ENCODE measurements at places on chromosomes 3 and 15.

DNA sequence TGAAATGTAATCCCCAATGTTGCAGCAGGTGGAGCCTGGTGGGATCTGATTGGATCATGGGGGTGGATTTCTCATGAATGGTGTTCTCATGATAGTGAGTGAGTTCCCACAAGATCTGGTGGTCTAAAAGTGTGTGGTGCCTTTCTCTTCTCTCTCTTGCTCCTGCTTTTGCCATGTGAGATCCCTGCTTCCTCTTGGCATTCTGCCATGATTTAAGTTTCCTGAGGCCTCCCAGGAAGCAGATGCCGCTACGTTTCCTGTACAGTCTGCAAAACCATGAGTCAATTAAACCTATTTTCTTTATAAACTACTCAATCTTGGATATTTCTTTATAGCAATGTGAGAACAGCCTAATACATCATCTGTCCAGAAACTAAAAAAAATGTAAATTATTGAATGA is 298.3 kb downstream of the MEX3B start:
- no peak for DNase-seq

DNA sequence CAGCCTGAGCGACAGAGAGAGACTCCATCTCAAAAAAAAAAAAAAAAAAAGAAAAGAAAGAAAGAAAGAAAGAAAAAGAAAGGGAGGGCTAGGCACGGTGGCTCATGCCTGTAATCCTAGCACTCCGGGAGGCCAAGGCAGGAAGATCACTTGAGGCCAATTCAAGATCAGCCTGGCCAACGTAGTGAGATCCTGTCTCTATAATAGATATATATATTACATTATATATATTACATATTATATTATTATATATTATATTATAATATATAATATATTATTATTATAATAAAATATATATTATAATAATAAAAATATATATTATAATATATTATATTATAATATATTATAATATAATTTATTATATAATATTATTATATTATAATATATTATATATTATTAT is 48.9 kb downstream of the PTPN9 start:
- no peak for DNase-seq

- no peak for DNase-seq
Observed at GRCh38 chr15:76996526-76997401, 1.8 kb downstream of the PSTPIP1 start.

DNA sequence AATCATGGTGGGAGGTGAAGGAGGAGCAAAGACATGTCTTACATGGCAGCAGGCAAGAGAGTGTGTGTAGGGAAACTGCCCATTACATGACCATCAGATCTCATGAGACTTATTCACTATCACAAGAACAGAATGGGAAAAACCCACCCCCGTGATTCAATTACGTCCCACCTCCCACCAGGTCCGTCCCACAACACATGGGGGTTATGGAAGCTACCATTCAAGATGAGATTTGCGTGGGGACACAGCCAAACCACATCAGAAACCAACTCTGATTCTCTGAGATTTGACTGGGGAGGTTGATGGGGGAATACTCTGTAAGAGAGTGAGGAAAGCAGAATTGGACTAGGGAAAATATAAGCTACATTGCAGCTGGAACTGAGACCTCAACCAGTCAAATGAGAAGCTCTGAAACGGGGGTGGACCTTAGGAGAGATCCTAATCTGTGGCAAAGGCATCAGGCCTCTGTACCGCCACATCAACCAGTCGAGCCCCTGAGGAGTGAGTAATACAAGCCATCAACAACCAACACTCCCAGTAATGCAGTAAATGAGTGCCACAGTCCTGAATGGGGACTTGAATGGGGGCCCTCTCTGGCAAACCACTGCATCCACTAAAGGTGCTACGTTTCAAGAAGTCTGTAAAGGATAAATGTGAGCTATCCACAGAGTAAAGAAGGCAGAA is 207.9 kb upstream of the GADL1 start:
- no peak for DNase-seq

- no peak for DNase-seq
Observed at GRCh38 chr3:45641756-45642155, 47.2 kb downstream of the LIMD1 start.

GRCh38 chr3:38636881-38637280 is 12.6 kb downstream of the SCN5A start:
- no peak for DNase-seq

- peak; percentile 47 for DNase-seq
Observed at GRCh38 chr15:51751697-51752683, 593 bp downstream of the TMOD2 start.

- DNase-seq = no peak
Observed at GRCh38 chr3:194083637-194084224, 52.2 kb upstream of the HES1 start.

- no peak for DNase-seq
Observed at GRCh38 chr3:162012633-162013032, 516.0 kb downstream of the OTOL1 start.

DNA sequence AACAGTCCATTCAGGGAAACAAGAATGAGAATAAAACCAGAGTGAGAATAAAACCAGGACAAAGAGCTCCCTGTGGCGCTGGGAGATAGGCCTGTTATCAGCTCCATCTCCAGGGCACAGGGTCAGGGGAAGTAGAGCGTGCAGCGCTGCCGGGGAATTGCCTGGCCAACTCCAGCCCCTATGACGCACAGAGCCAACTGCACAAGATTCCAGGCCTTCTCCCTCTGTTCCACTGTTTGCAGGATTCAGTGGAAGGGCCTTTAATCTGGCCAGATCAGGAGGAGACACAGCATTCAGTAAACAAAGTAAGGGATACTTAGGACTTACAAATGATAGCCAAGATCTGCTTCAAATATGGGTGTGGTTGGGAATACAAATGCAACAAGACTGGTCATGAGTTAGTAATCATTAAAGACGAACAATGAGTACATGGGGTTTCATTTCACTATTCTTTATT is 49.4 kb downstream of the ITGB5 start:
- DNase-seq = no peak
